PC-3 (cell line): ENCODE measurements at places on chromosomes 5 and 9. TPM values are rescaled to one million over a fixed set of nuclear protein-coding genes. Genes with fewer than 3 reads are reported as not detected.

DAB2IP gene
- total RNA-seq: 15.2 and 17.6 TPM in 2 replicates

DENND4C gene
- total RNA-seq: 20.9 and 22.6 TPM in 2 replicates

LPAR1 gene
- 67.9 and 75.0 TPM in 2 replicates for total RNA-seq

PPP2R2B gene
- total RNA-seq: 2.4 TPM in 1 of 2 replicates, not detected in the other

HCN1 gene
- not detected in 2 replicates for total RNA-seq

DNA sequence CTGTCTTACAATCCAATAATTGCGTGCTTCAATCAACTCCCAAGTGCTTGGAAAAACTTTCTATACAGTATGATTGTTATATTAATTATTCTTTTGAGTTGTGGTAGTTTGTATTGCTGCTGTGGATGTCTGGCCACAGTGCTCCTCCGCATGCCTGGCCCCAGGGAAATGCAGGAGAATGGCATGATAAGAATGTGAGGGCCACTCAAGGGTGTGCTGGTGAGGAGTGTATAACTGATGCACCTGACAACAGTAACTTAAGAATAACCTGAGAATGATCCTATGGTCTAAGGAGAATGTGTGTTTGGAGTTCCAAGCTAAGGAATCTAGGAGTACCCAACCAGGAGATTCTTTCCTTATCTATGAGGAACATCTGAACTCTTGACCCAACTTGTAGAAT, 152.9 kb upstream of the APC start:
- no peak for DNase-seq

GRCh38 chr9:15282567-15283285, 24.3 kb downstream of the TTC39B start:
- no peak for DNase-seq

DNA sequence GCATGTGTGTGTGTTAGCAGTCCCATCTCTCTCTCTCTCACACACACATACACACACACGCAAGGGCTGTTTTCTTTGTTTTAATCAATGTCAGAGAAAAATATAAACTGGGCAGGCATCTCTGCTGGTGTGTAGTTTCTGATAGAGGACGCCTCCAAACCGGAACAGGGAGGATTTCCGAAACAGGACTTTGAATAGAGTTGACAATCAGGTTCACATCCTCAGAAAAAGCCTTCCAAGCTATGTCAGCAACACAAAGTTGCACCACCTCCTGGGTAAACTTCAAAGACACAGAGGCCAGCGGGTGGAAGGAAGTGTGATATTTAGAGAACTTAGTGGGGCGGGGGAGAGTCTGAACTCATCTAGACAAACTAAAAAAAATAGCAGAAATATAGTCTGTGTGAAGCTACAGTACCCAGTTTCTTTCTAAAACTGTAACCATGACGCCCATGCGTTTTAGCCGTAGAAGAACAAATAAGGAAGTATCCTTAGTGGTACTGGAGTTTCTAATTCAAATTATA, 1.2 kb downstream of the ST8SIA4 start:
- DNase-seq: peak; percentile 46

- no peak for DNase-seq
Observed at GRCh38 chr5:158691631-158692255, 408.0 kb downstream of the EBF1 start.

DNA sequence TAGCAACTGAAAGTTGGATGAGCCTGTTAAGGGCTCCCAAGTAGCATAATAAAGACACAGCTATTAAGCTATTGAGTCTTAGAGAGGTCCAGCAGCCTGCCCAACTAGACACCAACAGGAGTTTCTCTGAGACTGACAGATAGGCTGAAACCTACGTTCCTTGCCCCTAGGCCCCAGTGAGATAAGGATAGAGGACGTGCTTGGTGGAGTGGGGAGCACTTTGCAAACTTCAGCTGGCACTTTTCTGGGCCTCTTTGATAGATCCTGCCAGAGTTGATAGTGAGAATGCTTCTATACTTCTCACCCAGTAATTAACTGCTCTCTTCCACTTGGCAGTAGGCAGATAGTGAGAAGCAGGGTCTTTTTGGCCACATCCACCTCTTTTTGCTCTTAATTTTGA, 20.8 kb upstream of the CTNNA1 start:
- DNase-seq: no peak
